ENCODE measurements at places on chromosomes 4 and X. TPM values are rescaled to one million over a fixed set of nuclear protein-coding genes. Genes with fewer than 3 reads are reported as not detected.

Gene ABLIM2
- total RNA-seq: under 0.01 TPM

Gene TRIML2
- not detected for total RNA-seq

Gene AMBN
- total RNA-seq: not detected

Gene GAGE12E
- not detected for total RNA-seq

Gene CCKAR
- total RNA-seq: 25.2 TPM

Gene ZNF185
- total RNA-seq: 1.5 TPM

Gene F11
- total RNA-seq: not detected

Gene TKTL2
- total RNA-seq: not detected

Gene AFF2
- total RNA-seq: not detected

Gene NLGN4X
- total RNA-seq: under 0.01 TPM

Gene XG
- 13.4 TPM for total RNA-seq

Gene PRDM8
- 9.0 TPM for total RNA-seq

Gene TRAM1L1
- total RNA-seq: 4.2 TPM

Gene SYTL5
- total RNA-seq: 2.8 TPM

Gene WDR17
- 3.3 TPM for total RNA-seq

Gene GPR173
- total RNA-seq: 6.3 TPM

Gene HSFX3
- total RNA-seq: not detected

Gene PAGE5
- not detected for total RNA-seq

Gene TRIM75
- total RNA-seq: not detected

Gene HTR2C
- not detected for total RNA-seq

Gene CLIC2
- 29.8 TPM for total RNA-seq

Gene SULT1E1
- not detected for total RNA-seq

Gene ANXA10
- 4.2 TPM for total RNA-seq

Gene CT45A2
- total RNA-seq: not detected

Gene TSPAN5
- 109 TPM for total RNA-seq

Gene NXF2B
- total RNA-seq: not detected

Gene TEX13B
- not detected for total RNA-seq

Gene TMEM271
- total RNA-seq: not detected

Gene COL4A5
- 42.5 TPM for total RNA-seq

Gene TMEM47
- 77.8 TPM for total RNA-seq

Gene CNGA1
- not detected for total RNA-seq
